ENCODE measurements at places on chromosomes 7 and 10.

GRCh38 chr10:2223548-2224320, 486.4 kb upstream of the ADARB2 start:
- DNase-seq: no peak

DNA sequence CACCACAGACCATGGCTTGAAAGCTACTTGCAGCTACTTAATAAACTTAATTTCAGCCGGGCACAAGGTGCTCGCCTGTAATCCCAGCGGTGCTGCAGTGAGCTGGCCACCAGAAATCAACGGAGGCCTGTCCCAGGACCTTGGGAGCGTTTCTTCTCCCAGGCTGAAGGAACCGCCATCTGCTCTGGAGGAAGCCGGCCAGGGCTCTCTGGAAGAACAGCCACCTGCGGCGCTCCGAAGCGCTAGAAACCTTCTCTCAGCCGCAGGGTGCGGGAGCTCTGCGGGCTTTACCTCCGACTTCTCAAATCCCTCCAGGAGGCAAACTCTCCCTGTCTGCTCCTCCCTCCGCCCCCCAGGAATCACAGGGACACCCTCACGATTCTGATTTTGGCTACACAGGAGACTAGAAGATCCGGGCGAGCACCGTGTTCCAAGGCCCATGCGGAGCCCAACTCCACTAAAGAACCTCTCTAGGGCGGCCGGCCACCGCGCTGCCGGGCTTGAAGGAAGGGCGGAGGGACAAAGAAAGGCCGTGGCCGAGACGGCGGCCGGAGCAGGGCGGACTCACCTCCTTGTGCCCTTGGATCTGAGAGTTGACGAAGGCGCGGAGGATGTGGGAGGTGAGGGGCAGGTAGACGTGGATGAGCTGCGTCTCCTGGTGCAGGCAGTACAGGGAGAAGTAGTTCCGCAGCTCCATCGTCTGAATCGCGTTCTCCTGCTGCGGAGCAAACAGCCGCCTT, 14.4 kb downstream of the NUDT1 start:
- DNase-seq: no peak

DNA sequence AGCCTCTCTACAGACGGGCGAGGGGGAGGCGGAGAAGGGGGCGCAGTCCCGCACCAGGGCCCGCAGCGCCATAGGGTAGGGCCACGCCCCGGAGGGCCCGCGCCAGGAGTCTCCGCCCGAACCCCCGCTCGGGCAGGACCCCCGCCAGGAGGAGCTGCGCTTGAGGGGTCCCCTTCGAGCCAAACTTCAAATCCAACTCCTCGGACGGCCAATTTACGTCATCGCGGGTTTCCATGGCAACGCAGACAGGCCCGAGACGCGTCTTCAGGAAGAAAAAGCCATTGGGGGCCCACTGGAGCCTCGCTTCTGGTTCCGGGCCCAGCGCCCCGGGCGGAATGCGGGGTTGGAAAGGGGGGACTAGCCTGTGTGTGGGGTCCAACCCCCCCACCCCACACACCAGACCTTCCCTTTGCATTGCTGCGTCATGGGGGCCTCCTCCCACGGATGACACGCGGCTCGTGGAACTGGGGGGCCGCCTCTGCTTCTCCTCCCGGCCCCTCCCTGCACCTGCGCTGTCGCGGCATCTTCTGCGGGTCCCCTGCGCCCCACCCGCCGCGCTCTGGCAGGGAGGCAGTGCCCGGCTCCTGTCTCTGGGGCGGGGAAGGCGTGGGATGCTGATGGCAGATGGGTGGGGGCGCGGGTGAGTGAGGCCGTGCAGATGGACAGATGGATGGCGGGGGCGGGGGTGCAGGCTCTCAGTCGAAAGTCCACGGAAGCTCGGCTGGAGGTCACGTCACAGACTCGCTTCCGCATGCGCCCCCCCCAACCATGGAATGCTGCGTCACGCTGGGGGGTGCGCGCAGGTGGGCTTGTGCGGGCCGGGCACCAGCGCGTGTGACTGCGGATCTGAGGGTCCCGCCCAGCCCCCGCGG, 1.2 kb downstream of the CALY start:
- peak; percentile 76 for DNase-seq

DNA sequence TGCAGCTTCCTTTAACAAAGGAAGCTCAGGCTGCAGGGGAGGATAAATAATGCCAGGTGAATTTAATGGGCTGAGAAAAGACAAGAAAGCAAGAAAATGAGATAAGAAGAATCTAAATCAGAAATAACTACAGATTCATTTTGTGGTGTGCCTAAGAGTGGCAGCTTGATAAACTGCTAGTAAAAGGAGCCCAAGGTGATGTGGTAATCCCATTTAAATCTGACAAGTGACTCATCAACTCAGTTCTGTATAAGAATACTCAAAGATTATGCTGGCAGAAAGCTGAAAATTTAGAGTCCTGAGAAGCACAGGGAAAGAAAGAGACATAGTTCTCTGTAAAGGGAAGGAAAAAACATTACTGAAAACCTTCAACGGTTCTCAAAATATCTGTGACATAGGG, 109.4 kb upstream of the PDE1C start:
- no peak for DNase-seq

- no peak for DNase-seq
These were observed 122.2 kb upstream of the SP4 start for GRCh38 chr7:21305455-21306235.

DNA sequence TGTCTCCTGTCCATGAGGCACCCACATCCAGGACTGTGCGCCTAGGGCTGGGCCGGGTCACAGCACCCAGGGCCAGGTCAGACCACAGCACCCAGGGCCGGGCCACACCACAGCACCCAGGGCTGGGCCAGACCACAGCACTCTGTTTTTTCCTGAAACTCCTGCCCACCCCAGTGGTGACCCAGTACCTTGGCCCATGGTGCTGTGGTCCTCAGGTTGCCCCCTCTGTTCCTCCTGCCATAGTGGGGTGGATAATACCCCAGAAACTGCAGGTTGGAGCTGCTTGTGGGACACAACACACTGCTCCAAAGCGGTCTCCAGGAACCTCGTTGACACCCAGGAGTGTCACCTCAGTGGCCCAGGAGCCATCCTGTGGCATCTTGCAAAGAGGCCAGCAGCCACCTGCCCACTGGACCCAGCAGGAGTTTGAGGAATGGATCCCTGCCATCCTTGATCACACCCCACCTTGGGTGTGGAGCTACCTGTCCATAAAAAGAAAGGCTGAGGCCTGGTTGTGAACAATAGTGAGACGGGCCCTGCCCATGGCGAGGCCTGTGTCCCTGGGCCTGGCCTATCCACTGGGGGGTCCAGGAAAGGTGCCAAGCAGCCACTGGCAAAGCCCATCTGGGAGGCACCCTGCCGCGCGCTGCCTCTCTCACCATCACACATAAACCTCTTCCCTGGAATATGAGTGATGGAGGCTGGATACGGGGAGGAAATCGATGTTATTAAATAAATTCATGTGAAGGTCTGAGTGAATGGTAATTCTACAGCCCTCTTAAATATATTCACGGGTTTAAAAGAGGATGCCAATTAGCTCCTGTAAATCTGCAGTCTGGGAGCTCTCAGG, 89.0 kb downstream of the NKX6-2 start:
- DNase-seq: no peak

- no peak for DNase-seq
These were observed 2.2 kb upstream of the DLX5 start for GRCh38 chr7:97026715-97027426.

- no peak for DNase-seq
These were observed 2.2 kb downstream of the GIMAP4 start for GRCh38 chr7:150569245-150569955.

DNA sequence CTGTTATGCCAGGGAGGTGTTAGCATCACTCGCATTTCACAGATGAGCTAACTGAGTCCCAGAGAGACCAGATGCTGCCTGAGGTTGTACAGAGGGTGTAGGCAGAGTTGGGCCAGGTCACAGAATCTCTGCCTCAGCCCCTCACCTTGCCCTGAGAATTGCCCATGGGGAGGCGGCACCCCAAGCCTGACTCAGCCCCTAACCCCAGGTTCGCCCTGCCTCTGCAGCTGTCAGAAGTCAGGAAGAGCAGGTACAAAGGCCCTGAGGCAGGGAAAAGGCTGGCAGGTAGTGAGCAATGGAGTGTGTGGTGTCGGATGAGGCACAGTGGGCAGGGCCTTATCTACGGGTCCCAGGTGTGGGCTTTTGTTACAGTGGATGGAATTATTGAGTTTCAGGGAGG, 79.4 kb downstream of the MYL10 start:
- DNase-seq: no peak

GRCh38 chr10:50400694-50401093, 149.4 kb upstream of the ASAH2 start:
- DNase-seq: no peak

DNA sequence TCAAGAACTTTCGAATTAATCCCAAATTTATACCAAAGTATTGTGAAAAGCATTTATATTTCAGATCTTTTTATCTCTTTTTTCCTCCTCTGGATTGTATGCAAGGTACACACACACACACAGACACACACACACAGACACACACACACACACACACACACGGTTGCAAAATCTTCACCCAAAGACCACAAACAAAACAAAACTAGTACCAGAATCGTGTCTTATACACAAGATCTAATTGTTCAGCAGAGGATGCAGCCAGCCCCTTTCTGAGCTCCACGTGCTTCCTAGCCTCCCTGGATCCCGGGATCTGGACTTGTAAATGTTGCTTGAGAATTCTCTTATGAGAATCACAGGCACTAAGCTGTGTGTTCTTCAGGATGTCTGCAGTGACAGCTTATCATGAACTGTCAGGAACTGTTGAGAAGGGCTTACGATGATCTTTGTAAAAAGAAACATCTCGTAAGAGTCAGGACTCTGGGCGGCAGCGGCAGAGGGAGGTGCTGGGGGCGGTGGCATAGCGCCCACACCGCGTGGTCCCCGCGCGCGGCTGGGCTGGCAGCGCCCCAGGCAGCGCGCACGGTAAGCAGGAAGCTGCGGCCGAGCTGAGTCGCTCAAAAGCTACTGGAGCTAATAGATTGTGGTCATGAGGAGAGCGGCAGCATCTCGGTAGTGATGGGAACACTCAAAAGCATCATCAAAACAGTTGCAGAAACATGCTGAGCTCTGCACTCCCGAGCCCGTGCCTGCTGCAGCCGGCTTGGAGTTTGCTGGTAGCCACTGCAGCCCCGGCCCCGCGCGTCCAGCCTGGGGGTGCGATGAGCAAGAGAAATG, 277.6 kb downstream of the GATA3 start:
- peak; percentile 69 for DNase-seq

- DNase-seq: no peak
These were observed 71.3 kb upstream of the CSTF2T start for GRCh38 chr10:51770709-51771108.

- DNase-seq: no peak
These were observed 8.4 kb upstream of the TMEM120A start for GRCh38 chr7:76002822-76003221.

DNA sequence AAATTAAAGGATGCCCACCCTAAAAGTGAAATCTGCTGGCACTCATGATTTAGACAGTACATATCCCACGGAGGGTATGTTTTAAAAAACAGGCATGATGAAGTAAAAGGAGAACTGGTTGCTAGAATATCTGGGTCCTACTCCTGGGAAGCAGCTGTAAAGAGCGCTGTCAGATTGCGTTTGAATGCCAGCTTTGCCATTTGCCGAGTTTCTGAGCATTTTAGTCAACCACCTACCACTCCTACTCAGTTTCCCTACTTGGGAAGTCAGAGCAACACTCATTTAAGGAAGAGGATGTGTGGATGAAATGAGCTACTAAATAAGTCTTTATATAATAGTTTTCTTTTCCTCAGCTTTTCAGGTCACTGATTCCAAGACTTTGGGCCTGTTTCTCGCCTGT, 1.1 kb upstream of the UMAD1 start:
- DNase-seq: no peak

Measured in activated T-cell treated with anti-CD3 and anti-CD28 coated beads for 4 hours (primary cell).